ENCODE measurements at places on chromosomes 7 and 10.

GRCh38 chr7:107446988-107447387 lies 22.9 kb upstream of the GPR22 start:
- no peak for DNase-seq

DNA sequence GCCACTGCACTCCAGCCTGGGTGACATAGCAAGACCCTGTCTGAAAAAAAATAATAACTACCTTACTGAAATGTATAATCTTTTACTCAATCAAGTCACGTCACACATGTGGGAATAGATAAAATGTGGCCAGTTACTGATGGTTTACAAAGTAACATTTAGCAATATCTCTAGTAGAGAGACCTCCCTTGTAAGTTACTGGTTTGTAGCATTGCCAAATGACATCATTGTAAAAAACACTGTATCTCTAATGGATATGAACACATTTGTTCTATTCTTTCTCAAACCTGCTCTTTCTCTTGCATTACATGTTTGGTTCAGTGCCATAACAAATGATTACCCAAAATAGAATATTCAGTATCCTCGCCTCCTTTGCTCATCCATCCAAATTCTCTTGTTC lies 18.8 kb downstream of the TET1 start:
- no peak for DNase-seq

- DNase-seq = no peak
Measured at GRCh38 chr7:29284696-29285443, 90.3 kb downstream of the CHN2 start.

- no peak for DNase-seq
Measured at GRCh38 chr10:26214004-26214403, 2.6 kb upstream of the GAD2 start.

DNA sequence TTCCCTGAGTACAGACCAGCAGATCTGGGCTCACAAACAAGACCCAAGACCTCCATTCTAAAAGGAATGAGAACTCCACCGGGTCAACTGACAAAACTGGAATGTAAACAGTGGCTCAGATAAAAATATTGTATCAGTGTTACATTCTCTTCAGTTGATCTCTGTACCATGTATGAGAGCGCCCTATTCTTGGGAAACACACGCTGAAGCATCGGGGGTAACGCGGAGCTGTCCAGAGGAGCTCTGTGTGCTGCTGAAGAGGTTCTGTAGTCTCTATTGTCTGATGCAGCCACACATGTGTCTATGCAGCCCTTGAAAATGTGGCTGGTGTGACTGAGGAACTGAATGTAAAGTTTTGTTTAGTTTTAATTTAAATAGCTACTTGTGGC lies 39.7 kb downstream of the HIPK2 start:
- DNase-seq = no peak

DNA sequence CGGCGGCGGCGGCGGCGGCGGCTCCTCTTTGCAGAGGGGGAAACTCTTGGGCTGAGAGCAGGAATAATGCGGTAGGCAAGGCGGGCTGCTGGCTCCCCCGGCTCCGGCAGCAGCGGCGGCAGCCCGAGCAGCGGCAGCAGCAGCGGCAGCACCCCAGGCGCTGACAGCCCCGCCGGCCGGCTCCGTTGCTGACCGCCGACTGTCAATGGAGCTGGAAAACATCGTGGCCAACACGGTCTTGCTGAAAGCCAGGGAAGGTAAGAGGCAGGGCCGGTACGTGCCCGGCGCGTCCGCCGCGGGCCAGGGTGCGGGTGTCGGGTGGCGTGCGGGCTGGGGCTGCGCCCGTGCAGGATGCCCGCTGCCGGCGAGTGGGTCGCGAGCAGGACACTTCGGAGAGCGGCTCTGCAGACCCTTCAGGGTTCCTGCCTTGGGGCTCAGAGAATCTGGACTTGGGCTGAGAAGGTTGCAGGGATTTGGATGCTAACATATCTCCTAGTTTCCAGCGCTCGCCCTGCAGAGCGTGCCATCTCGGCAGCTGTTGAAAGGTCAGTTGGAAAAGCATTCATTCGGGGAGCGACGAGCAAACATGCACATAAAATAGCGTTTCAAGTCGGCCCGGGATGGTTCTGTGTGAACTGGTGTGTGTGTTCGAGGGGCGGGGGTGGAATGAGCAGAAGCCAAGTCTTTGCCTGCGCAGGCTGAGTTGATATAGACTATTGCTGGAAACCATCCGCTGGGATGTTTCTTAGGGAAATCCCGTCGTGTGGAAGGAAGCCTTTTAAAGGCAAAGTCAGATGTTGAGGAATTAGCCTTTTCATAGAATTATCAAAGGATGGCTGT lies 562 bp downstream of the GRK5 start:
- DNase-seq = no peak

Data from AG09309 (cell line).